ENCODE measurements at places on chromosomes 5 and 9.

DNA sequence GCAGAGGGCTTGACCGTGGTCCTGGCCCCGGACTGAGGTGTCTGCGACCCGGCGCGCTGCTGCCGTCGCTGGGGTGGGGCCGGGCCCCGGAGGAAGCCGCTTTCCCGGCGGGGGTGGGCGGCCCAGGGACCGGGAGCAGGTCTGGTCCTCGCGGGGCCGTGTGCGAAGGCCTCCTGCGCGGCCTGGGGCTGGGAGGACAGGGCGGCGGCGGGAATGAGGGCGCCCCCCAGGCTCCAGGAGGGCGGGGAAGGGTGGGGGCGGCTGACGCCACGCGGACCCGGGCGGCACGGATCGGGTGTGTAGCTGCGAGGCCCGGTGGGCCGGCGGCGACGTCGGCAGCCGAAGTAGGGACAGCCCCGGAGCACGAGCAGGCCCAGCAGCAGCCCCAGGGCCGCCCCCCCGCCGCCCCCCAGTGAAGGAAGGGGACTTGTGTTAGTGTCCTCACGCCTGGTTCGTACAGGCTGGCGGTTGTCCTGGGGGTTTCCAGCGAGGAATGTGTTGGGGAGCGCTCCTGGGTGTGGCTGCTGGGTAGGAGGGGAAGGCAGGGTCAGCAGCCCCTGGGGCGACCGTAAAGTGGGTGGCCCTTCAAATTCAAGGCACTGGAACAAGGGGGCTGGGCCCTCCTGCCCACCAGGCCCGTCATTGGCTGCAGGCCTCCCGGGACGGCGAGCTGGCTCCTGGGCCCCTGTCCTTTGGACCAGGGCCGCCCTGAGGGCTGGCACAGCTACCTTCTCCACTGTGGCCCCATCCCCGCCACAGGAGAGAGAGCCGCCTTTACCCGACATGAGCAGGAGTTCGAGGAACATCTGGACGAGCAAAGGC lies 597 bp upstream of the TMEM250 start:
- DNase-seq = no peak

DNA sequence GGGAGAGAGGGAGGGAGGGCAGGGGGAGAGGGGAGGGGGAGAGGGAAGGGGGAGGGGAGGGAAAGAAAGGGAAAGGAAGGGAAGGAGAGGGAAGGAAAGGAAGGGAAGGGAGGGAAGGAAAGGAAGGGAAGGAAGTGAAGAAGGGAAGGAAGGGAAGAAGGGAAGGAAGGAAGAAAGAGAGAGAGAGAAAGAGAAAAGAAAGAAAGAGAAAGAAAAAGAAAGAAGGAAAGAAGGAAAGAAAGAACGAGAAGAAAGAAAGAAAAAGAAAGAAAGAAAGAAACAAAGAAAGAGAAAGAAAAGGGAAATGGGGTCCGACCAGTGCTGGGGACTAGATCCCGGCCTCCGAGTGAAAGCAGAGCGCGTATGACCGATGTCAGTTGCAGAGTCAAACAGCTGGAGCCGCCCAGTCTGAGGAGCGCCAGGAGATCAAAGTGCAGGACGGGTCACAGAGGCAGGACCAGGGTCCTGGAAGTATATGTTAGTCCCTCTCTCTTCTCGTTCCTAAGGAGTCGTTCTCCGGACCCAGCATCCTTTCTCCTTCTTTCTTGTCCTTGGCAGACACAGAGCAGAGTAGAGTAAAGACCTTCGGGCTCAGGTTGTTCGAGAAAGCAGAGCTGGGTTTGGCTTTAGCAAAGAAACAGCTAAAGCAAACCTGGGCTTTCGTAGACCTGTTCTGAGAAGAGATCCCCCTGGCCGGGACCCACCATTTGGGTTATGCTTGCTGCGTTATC lies 305.4 kb upstream of the MSX2 start:
- DNase-seq = no peak

DNA sequence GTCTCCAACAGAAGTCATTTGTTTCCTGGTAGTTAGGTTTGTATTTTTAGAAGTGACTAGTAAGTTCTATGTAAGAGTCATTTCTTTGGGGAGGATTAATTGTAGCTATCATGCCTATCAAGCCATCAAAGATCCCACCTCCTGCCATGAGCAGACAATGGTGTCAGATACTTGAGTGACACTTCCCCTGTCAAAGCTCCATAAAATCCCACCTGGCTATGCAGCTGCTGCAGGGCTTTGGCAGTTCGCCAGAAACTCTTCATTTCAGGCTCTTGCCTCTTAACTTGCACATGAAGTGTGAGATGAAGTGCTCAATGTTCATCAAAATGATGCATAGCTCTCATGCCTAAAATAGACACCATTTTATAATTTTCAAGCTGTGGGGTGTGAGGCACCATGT lies 312.1 kb downstream of the CDH12 start:
- no peak for DNase-seq

GRCh38 chr9:91825422-91825821 lies 124.6 kb downstream of the ROR2 start:
- DNase-seq = no peak

GRCh38 chr5:158880483-158881001 lies 219.2 kb downstream of the EBF1 start:
- DNase-seq = no peak

DNA sequence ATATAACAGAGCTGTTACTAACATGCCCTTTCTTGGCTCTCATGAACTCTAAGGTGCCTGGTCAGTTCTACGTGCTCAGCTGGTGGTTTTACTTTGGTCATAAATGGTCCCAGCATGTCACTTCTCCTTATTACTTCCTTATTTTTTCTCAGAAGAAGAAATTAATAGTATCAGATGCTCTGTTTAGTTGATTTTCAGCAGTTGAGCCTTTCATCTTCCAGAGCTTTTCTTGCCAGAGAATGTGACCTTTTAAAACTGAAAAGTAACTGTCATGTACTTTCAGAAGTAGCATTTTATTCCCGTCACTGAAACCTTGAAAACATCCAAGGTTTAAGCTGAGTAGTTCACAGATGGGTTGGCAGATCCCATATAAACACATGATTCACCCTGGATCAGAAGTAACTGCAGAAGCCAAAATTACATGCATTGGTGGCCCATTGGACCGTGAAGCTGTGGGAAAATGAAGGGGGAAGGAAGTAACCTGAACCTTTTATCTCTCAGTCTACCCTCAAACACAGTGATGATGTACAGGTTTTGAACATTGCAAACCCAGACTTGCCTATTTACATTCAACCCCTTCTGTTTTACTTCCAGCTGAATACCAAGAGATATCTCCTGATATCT lies 50.5 kb downstream of the HACD4 start:
- no peak for DNase-seq

GRCh38 chr9:70814597-70814996 lies 306.8 kb downstream of the TRPM3 start:
- no peak for DNase-seq

GRCh38 chr5:38162625-38163024 lies 95.7 kb upstream of the EGFLAM start:
- no peak for DNase-seq

- no peak for DNase-seq
Measured at GRCh38 chr9:109166771-109167601, at the start of gene FRRS1L. TSS of gene FRRS1L (minus strand) at chr9:109167249. CDS start at chr9:109167138, 111 bp downstream.

GRCh38 chr5:96702503-96703383 lies 40.6 kb downstream of the CAST start:
- peak; percentile 48 for DNase-seq

- no peak for DNase-seq
Measured at GRCh38 chr9:23582836-23583235, 243.2 kb downstream of the ELAVL2 start.

GRCh38 chr5:54663866-54664265 lies 146.3 kb downstream of the SNX18 start:
- DNase-seq = no peak

GRCh38 chr5:67657055-67657454 lies 460.5 kb upstream of the CD180 start:
- DNase-seq = no peak

DNA sequence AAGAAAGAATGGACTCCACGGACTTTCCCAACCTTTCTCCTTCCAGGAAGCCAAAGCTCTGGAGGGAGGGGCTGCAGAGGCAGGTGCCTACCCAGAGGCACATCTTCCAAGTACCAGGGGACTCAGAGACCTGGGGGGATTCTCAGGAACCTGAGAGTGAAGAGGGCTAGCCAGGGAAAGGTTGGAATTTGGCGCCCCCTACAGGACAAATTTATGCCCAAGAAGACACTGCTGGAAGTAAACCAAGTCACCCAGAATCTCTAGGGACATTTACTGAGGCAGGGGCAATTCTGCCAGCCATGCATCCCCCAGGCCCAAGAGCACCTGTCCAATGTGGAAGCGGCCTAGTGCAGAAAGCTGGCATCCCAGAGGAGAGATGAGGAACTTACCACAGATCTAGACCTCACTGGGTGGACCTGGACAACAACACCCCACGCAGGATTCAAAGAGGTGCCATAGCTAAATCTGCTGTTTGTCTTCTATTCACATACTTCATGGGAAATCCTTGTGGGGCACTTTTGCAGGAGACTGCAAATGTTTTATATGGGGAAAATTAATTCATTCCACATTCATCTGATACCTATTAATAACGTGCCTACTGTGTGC lies 25.9 kb upstream of the IDNK start:
- DNase-seq = no peak

- no peak for DNase-seq
Measured at GRCh38 chr5:144944936-144945335, 774.3 kb downstream of the KCTD16 start.

DNA sequence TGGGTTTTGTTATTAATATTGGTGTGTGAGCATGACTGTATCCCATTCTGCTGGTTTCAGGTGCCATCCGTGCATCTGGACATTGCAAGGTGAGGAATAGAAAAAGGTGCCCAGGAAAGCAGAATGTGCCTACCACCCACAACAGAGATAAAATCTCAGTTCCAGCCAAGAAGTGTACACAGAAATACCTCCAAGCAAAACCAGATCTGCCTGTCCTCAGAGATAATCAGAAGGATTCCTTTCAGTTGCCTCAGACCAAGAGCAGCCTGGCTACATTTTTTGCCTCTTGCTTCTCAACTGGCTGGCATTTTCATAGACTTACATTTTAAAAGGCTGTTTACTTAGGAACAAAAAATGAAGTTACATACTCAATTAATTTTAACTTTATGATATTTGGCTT lies 12.1 kb upstream of the ABLIM3 start:
- no peak for DNase-seq

DNA sequence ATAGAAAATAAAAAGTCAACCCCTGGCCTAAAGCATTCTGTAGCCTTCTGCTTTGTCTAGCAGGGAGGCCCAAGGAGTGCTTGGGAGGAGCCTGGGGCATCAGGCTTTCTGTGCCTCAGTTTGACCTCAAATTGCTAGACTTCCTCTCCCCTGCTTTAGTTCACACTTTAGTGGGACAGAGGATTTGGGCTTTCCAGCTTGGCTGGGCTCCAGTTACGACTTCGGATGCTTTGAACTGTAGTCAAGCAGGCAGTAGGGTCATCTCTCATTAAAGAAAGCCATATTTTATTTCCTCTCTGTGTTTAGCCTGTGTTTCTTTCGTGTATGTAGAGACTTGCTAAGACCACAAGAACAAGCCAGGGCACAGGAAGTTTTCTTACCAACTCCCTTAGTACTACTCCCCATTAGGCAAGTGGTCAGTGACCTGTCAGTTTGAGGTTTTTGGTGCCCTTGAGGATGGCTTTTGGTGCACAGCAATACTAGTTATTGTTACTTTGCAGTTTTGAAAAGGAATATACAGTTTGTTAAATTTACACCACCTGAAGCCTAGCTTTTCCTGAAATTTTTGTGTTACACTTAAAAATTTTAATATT lies 334.7 kb downstream of the NDUFS4 start:
- no peak for DNase-seq

- DNase-seq = no peak
Measured at GRCh38 chr5:126044111-126044668, 379.0 kb upstream of the GRAMD2B start.

GRCh38 chr9:137299938-137300337 lies 2.1 kb downstream of the NRARP start:
- DNase-seq = no peak

GRCh38 chr5:103333376-103333775 lies 74.8 kb downstream of the MACIR start:
- DNase-seq = no peak

GRCh38 chr9:121322737-121323448 lies 47.2 kb downstream of the STOM start:
- DNase-seq = no peak

- no peak for DNase-seq
Measured at GRCh38 chr9:2838371-2839000, 5.4 kb downstream of the PUM3 start.

Data from stimulated activated CD4-positive, alpha-beta T cell treated with anti-CD3 and anti-CD28 coated beads, Interleukin-15, amount 100 ng/mL, for 1 hour (primary cell).